ENCODE measurements at places on chromosomes 13 and 19.

DNA sequence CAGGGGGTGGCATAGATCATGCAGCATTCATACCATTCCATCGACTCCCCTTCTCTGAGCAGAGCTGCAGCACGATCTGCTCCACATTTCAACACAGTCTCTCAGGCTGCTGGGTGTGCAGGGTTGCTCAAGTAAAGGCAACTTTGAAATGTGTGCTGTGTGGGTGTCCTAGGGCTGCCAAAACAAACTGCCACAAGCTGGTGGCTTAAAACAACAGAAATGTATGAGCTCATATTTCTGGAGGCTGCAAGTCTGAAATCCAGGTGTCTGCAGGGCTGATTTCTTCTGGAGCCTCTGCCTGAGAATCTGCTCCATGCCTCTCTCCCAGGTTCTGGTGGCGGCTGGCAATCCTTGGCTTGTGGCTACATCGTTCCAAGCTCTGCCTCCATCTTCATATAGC, 63.7 kb upstream of the WDFY2 start:
- peak; percentile 12 for DNase-seq

- no peak for DNase-seq
Measured at GRCh38 chr19:570251-570686, 2.1 kb upstream of the BSG start.

DNA sequence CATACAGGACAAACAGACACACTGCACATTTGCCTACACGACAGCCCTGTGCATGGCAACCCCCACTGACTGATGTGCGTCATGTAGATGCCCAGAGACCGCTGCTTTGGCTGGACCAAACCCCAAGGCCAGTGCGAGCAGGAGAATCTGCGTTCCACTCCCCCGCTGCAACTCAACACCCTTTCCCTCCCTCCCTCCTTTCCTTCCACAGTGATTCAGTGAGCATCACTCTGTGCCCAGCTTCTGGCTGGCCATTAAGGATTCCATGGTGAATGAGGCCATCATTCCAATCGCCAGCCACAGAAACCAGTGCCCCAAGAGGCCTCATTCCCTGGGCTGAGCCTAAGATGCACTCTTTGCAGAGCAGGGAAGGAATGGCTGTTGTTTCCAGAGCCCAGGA, 61.6 kb downstream of the GSX1 start:
- DNase-seq, result peak; percentile 54

DNA sequence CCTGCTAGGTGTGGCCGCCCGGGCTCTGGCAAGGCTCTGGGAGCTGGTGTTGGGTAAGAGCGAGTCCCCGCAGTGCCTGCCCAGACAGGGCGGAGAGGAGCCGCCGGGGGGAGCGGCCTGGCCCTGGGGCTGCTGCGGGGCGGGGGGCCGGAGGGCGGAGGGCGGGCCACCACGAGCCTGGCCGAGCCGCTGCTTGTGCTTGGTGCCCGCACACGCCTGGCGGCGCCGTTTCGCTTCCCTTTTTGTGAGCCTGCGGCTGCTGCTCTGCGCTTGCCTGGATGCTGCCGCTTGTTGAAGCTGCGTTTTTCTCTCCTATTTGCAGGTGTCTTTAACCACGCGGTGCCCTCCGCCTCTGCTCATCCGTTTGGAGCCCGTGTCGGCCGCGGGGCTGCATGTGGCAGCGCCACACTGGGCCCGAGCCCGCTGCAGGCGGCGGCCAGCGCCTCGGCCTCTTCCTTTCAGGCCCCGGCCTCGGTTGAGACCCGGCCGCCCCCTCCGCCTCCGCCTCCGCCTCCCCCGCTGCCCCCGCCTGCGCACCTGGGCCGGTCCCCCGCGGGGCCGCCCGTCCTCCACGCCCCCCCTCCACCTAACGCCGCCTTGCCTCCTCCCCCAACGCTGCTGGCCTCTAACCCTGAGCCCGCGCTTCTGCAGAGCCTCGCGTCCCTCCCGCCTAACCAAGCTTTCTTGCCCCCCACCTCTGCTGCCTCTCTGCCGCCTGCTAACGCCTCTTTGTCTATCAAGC, 8.5 kb downstream of the PLEKHJ1 start:
- DNase-seq, result no peak

GRCh38 chr19:4016903-4017638, 9.5 kb downstream of the PIAS4 start:
- DNase-seq, result no peak

GRCh38 chr19:14611051-14611450, 28.2 kb downstream of the CLEC17A start:
- no peak for DNase-seq

GRCh38 chr13:111210544-111211469, 95.7 kb downstream of the ARHGEF7 start:
- peak; percentile 18 for DNase-seq

DNA sequence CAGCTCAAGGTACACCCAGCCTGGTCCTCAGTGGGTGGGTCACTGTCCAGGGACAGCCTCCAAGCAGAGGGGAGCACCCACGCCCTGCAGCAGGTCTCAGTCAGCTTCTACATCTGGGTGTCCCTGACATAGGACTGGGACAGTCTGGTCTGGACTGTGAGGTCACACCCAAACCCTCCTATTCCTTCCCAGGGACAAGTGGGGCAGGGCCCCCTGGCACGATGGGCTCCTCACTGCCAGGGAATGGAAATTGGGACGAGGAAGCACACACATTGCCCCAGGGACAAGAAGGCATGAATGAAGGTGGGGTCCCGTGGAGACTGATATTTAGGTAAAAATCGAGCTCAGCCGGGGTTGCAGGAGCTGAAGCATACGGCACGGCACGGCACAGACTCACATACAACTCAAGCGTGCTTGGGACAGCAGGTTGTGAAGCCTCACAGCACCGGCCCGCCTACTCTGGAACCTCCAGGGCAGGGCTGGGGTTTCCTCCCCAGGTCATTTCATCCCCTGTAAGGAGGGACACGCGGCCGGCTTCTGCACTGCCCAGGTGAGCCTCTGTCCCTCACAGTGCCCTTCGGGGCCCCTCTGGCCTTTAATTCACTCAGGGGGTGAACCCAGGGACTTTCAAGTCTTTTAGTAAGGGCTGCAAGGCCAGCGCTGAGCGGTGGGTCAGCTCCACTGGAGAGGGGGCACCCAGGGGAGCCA, 3.5 kb downstream of the PNMA8B start:
- no peak for DNase-seq

- DNase-seq, result no peak
Measured at GRCh38 chr13:48595431-48596429, 58.0 kb upstream of the CYSLTR2 start.

DNA sequence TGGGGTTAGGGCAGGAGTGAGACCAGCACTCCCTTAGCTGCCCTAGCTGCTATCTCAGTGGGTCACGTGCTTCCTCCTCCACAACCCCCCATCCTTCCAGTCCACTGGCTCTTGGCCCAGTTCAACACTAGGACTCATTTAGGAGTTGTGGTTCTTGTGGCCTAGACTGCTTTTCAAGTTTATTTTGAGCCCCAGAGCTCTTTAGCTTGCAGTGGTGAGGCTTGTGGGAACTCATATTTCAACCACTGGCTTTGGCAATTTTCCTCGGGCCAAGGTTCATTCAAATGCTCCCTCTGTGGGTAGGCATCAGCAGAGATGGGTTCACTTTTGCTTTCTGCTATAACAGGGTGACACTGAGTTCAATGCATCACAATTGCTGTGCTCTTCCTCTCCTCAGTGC, 436.2 kb upstream of the SLITRK5 start:
- DNase-seq, result no peak

GRCh38 chr19:30431591-30431990, 59.4 kb downstream of the ZNF536 start:
- DNase-seq, result no peak

DNA sequence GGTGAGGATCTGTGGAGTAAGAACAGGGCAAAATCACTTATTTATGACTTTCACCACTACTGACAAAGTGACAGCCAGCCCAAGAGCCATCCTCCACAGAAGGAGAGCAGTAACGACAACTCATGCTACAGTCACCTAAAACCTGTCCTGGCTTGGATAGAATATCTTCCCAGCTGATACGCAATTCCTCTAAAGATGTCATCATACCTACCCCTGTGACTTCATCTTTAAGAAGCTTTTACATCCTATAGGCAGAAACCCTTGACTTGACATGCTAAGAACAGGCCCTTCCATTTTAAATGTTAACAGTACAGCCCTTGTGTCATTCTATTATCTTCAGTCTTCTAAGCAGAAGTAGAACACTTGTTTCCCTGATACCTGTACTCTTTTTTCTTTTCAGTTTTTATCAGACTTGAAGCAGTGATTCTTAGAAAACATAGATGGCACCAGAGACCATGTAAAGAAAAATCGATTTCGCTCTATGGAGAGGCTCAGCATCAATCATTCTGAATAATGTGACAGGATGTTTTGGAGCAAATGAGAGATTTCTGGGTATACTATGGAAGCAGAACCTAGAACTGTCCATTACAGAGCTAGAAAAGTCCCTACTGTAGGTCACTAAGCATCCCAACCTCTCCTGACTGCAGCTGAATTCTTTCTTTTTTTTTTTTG, 20.1 kb downstream of the STOML3 start:
- no peak for DNase-seq

GRCh38 chr13:92487238-92487637, 739.4 kb upstream of the GPC6 start:
- no peak for DNase-seq

- DNase-seq, result no peak
Measured at GRCh38 chr19:13600091-13600490, 93.8 kb upstream of the CACNA1A start.

- no peak for DNase-seq
Measured at GRCh38 chr13:112777637-112778406, 88.0 kb downstream of the ATP11A start.

DNA sequence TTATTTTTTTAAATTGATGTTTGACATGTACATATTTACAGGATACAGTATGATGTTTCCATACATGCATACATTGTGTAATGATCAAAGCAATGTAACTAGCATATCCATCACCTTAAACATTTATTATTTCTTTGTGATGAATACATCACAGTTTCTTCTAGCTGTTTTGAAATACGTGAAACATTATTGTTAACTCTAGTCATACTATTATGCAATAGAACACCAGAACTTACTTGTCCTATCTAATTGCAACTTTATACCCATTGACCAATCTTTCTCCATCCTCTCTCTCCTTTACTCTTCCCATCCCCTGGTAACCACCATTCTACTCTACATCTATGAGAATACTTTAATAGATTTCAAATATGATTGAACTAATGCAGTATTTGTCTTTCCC, 1942.7 kb downstream of the PCDH9 start:
- no peak for DNase-seq

- DNase-seq, result no peak
Measured at GRCh38 chr13:52359534-52359933, 46.4 kb downstream of the THSD1 start.

DNA sequence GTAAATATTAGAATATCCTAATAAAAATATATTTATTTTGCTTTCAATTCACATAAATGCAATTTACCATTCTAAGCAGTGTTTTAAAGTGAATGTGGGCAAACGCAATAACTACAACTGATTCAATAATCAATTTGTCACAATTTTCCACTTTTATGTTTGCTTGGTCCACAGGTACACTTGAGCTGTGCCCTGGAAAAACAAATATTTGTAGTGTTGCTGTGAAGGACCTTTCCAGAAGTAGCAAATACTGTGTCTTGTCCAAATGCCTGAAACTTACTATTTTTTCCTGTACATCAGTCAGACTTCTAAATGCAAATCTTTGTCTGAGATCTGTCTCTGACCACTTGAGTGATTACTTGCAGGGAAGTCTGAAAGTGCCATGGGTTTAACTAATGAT, 845.8 kb upstream of the SLITRK5 start:
- no peak for DNase-seq

DNA sequence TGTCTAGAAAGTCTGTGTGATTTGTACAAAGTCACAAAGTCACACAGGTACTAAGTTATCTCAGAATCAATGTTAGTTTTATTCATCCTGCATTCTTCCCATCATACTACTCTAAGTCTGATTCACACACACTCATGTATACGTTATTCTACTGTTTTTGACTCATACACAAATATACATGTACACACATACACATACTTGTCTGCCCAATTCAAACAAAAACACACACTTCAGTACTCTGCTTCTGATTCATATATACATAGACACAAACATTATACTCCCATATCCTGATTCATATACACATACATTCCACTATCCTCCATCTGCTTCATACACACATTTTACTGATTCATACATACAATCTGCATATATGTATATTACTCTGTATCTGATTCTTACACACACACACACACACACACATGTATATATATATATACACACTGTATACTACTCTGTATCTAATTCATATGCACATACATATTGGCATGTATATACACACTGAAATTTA, 69.3 kb downstream of the KLF12 start:
- DNase-seq, result no peak

DNA sequence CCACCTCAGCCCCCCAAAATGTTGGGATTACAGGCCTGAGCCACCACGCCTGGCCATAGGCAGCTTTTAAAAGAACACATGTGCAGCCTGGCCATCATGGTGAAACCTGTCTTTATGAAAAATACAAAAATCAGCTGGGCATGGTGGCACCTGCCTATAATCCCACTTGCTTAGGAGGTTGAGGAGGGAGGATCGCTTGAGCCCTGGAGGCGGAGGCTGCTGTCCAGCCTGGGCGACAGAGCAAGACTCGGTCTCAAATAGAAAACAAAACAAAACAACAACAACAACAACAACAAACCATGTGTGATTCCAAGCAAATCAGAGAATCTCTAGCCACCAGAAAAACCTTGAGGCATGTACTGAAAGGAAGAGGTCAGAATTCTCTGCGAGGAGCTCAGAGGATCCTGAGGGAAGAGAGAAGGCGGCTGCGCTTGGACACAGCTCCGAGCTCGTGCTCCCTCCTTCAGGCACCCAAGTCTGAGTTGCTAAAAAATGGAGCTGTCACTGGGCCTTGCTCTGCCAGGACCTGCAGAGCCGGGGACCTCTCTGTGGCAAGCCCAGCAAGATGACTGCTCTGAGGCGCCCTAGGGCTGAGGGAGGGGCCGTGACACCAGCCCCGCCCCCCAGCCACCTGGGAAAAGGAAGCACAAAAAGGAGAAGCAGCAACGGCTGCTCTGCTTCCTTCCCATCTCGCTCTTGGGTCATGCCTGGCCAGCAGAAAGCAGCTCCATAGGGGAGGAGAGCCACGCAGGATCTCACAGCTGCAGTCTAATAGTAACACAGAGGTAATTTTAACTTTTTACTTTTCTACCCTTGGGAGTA, at the start of gene ARL11:
ARL11 (plus strand) TSS at position 677 of the 822 bp plus-strand sequence. CDS start 1,941 bp downstream, outside the sequence.
- DNase-seq, result no peak

DNA sequence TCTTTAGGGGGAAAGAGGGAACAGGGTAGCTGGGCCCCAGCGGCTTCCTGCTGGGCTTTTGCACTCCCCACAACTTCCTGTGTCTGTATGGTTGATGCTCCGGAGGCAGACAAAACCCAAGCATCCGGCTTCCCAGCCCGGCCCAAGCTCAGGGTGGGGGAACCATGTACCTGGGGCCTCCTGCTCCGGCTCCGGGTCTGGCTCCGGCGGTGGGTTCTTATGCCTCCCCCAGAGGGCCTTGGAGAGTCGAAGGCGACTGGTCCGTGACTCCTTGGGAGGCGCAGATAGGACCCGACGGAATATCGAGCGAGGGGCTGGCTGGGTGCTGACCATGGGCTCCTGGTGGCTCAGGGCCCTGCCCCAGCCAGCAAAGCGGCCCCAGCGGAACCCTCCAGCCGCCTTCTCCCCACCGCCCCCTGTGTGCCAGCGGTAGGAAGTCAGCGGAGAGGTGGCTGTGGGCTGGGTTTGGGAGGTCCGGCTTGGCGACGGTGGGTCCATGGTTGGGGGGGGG, 428 bp downstream of the RASAL3 start:
- DNase-seq, result no peak

- no peak for DNase-seq
Measured at GRCh38 chr13:91804724-91805123, 406.3 kb downstream of the GPC5 start.

GRCh38 chr19:10593148-10593547, 6.0 kb upstream of the AP1M2 start:
- no peak for DNase-seq
